ENCODE measurements at places on chromosomes 16 and 17. TPM values are rescaled to one million over a fixed set of nuclear protein-coding genes. Genes with fewer than 3 reads are reported as not detected.

DNA sequence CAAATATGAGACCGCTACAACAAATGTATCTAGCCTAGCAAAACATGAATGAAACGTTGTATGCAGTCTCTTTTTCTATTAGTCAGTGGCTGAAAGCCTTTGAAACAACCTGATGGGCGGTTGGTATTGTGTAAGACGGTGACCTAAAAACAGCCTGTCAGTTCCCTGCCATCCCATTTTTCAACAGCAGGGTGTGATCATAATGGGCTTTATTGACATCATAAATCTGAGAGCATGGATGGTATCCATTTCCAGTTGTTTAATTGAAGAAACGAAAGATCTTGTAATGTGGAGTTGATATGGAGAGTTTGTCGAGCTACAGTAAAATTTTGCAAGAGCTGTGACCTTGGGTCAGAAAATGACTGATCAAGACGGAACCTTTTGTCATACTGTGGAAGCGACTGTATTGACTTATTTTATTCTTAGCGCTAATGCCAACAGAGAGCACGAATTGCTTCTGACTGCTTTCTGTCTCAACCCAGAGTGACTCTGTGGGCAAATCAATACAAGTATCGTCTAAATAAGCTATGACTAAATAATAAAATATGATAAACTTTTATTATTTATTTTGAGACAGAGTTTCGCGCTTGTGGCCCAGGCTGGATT is 12.3 kb upstream of the MEIOB start:
- no peaks in the 10 kb centered on the region for H3K36me3 ChIP-seq
- no peak for DNase-seq
- no peaks in the 10 kb centered on the region for H3K27me3 ChIP-seq
- H3K4me3 ChIP-seq, result no peak overlapping the region

DNA sequence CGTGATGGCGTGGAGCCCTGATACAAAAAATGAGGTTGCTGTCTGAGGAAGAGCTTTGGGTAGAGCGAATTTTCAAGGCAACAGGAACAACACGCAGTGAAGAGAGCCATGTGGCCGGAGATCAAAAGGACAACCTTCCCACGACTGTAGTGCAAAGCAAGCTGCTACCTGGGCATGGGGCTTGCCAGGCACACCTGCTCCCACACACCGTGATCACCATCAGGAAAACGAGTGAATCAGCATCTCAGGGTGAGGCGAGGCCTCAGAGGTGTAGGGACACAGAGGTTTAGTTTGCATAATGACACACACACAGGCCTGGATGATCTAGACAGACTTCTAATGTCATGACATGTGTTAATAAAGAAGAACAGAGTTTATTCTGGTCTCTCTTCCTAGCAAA is 65.7 kb downstream of the PARN start:
- H3K36me3 ChIP-seq, result no peaks in the 10 kb centered on the region
- H3K4me1 ChIP-seq, result peaks cover 4% of the 10 kb centered on the region
- no peaks in the 10 kb centered on the region for H3K27me3 ChIP-seq
- no peak for DNase-seq
- H3K27ac ChIP-seq, result no peak overlapping the region

DNA sequence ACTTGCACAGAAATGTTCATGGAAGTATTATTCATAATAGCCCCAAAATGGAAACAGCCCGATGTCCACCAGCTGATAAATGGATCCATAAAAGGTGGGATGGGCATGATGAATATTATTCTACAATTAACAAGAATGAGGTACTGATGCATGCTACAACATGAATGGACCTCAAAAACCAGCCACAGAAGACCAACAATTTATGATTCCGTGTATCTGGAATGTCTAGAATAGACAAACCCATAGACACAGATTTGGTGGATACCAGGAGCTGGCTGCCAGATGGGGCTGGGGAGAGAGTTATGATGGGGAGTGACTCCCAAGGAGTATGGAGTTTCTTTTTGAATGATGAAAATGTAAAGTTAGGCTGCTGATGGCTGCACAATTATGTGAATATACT is 10.8 kb upstream of the NAGLU start:
- H3K4me1 ChIP-seq, result peaks cover 33% of the 10 kb centered on the region
- no peak for DNase-seq
- H3K27ac ChIP-seq, result no peak overlapping the region
- H3K36me3 ChIP-seq, result no peaks in the 10 kb centered on the region

DNA sequence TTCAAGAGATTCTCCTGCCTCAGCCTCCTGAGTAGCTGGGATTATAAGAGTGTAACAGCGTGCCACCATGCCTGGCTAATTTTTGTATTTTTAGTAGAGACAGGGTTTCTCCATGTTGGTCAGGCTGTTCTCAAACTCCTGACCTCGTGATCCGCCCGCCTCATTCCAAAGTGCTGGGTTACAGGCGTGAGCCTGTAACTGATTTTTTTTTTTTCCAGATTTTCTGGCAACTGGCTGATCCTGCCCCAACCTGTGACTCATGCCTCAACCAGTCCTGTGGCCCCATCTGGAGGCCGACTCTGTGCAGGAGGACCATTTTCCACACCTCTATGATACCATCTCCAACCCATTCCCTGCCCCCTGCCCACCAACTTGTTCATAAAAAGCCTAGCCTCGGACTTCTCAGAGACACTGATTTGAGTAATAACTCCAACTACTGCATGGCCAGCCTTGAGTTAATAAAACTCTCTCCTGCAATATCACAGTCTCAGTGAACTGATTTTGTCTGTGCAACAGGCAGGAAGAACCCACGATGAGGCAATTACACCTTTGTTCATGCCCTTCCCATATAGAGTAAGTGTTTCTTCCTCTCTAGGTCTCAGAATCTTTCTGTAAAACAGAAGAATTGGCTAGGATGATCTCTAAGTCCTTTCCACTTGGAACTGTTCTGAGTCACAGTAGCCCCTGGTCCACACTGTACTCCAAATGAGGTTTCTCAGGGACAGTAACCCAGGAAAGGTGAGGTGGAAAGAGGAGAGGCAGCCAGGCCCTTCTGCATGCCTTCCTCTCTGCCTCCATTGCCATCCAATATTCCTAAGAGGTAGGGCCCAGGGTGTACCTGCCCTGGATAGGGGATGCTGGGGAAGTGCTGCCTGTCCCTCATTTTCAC is 8.8 kb upstream of the CNOT1 start:
- H3K36me3 ChIP-seq, result no peaks in the 10 kb centered on the region
- no peak overlapping the region for H3K27ac ChIP-seq
- H3K4me3 ChIP-seq, result no peak overlapping the region

DNA sequence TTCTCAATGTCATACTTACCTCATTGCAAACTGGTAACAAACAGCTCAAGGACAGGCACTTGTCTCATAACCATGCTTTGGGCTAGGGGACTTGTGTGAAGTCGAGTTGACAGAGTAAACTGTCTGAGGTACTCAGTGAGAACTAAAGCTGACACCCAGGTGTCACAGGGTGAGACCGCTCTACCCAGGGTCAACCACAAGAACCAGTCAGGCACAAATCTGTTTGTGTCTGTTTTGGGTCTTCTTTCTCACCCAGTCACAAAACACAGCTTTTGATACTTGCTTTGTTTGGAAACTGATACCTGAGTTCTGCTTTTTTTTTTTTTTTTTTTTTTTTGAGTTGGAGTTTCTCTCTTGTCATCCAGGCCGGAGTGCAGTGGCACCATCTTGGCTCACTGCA is 161.1 kb downstream of the STX8 start:
- no peak overlapping the region for H3K4me3 ChIP-seq
- no peak for DNase-seq
- no peak overlapping the region for H3K27ac ChIP-seq
- H3K4me1 ChIP-seq, result no peaks in the 10 kb centered on the region
- no peaks in the 10 kb centered on the region for H3K36me3 ChIP-seq

DNA sequence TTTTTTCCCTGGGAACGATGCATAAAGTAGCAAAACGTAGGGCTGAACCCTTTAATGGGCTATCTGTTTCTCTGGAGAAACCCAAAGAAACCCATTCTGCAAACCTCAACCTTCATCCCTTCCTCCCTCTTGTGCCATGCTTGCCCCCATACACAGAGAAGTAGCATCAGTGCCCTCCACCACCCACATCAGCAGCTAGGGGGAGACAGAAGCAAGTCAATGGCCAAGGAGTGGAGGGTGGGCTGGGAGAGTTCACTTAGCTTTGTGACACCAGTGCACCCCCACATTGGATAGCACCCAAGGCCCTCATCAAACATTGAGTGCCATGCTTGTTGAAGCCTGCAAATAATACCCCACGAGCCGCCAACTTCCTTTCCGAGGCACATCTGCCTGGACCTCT is 282.4 kb downstream of the ABCC12 start:
- H3K27ac ChIP-seq, result no peak overlapping the region
- no peaks in the 10 kb centered on the region for H3K4me1 ChIP-seq
- H3K4me3 ChIP-seq, result no peak overlapping the region

DNA sequence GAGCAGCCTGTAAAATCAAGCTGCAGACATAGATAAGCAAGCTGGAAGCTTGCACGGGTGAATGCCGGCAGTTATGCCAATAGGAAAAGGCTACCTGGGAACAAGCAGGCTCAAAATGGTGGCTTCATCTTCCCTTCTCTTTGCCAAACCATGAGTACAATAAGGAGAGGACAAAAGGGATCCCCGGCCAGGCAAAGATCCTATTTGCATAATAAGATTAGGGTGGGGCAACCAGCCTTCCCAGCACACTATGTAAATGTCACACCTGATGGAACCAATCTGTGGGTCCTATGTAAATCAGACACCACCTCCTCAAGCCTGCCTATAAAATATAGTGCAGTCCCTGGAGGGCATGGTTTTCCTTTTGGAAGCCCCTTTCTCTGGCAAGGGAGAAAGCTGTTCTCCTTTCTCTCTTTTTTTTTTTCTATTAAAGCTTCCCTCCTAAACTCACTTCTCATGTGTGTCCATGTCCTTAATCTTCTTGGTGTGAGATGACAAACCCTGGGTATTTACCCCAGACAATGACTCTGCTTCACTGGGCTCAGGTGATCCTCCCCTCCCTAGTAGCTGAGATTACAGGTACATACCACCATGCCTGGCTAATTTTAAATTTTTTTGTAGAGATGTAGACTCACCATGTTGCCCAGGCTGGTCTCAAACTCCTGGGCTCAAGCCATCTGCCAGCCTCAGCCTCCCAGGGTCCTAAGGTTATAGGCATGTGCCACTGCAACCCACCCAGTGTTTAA is 44.2 kb downstream of the PSMD12 start:
- DNase-seq, result no peak
- no peaks in the 10 kb centered on the region for H3K4me1 ChIP-seq
- H3K36me3 ChIP-seq, result no peaks in the 10 kb centered on the region
- no peaks in the 10 kb centered on the region for H3K27me3 ChIP-seq
- H3K27ac ChIP-seq, result no peak overlapping the region

ZG16 gene
- not detected for total RNA-seq

MPO gene
- not detected for total RNA-seq

- no peaks in the 10 kb centered on the region for H3K36me3 ChIP-seq
- no peaks in the 10 kb centered on the region for H3K4me1 ChIP-seq
- DNase-seq, result no peak
- H3K27me3 ChIP-seq, result no peaks in the 10 kb centered on the region
- H3K27ac ChIP-seq, result no peak overlapping the region
Observed at GRCh38 chr16:82013139-82013538, 1.9 kb upstream of the SDR42E1 start.

PRSS33 gene
- not detected for total RNA-seq

GRCh38 chr16:69932691-69933392 is 18.3 kb upstream of the CLEC18A start:
- no peak for DNase-seq
- no peaks in the 10 kb centered on the region for H3K36me3 ChIP-seq
- H3K4me1 ChIP-seq, result peaks cover 2% of the 10 kb centered on the region
- no peak overlapping the region for H3K4me3 ChIP-seq
- no peak overlapping the region for H3K27ac ChIP-seq

- peaks cover under 1% of the 10 kb centered on the region for H3K4me1 ChIP-seq
- no peaks in the 10 kb centered on the region for H3K27me3 ChIP-seq
- DNase-seq, result peak; percentile 13
- H3K27ac ChIP-seq, result no peak overlapping the region
Observed at GRCh38 chr17:292531-293382, 59.9 kb downstream of the RPH3AL start.

DNA sequence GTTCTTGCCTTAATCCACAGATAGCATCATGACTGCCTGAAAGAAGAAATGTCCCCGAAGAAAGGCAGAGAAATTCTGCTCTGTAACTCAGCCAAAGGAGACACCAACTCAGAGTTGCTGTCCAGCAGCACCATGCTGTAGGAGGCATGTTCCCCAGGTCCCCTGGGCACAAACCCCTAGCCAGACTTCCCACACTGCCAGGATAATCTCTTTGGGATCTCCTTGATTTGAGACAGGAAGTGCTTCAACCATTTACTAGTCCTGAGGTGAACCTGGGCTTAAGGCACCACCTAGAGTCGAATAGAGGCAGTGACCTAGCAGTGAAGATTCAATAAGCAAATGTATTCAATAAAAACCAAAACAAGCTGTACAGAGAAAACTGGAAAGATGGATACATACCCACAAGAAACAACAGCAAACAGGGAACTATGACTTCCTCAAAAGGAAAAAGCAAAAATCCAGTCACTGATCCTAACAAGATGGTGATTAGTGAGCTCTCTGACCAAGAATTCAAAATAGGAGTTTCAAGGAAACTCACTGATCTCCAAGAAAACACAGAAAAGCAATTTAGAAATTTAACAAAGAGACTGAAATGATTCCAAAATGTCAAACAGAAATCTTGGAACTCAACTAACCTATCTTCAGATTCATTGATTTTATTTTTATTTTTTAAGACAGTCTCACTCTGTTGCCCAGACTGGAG is 5.7 kb downstream of the OR4D2 start:
- H3K36me3 ChIP-seq, result no peaks in the 10 kb centered on the region
- DNase-seq, result no peak
- H3K4me1 ChIP-seq, result no peaks in the 10 kb centered on the region
- H3K4me3 ChIP-seq, result no peak overlapping the region
- H3K27me3 ChIP-seq, result no peaks in the 10 kb centered on the region

GRCh38 chr17:80798595-80799537 is 192.8 kb upstream of the CHMP6 start:
- H3K4me3 ChIP-seq, result no peak overlapping the region
- H3K4me1 ChIP-seq, result no peaks in the 10 kb centered on the region
- DNase-seq, result no peak
- H3K27me3 ChIP-seq, result no peaks in the 10 kb centered on the region
- H3K27ac ChIP-seq, result no peak overlapping the region
- no peaks in the 10 kb centered on the region for H3K36me3 ChIP-seq

- H3K4me1 ChIP-seq, result peaks cover 10% of the 10 kb centered on the region
- H3K4me3 ChIP-seq, result no peak overlapping the region
- DNase-seq, result no peak
- H3K27me3 ChIP-seq, result peaks cover 2% of the 10 kb centered on the region
- no peak overlapping the region for H3K27ac ChIP-seq
- no peaks in the 10 kb centered on the region for H3K36me3 ChIP-seq
Observed at GRCh38 chr17:44008205-44008909, 3.9 kb downstream of the NAGS start.

GRCh38 chr17:55341432-55341831 is 76.7 kb downstream of the HLF start:
- H3K4me3 ChIP-seq, result no peak overlapping the region
- no peak overlapping the region for H3K27ac ChIP-seq
- no peaks in the 10 kb centered on the region for H3K4me1 ChIP-seq
